ENCODE measurements at places on chromosomes 12 and 14. TPM values are rescaled to one million over a fixed set of nuclear protein-coding genes. Genes with fewer than 3 reads are reported as not detected.

The LRRK2 gene
- polyA plus RNA-seq: 0.22 TPM

GRCh38 chr12:20620261-20620660 lies 74.9 kb upstream of the SLCO1C1 start:
- no peak for DNase-seq

DNA sequence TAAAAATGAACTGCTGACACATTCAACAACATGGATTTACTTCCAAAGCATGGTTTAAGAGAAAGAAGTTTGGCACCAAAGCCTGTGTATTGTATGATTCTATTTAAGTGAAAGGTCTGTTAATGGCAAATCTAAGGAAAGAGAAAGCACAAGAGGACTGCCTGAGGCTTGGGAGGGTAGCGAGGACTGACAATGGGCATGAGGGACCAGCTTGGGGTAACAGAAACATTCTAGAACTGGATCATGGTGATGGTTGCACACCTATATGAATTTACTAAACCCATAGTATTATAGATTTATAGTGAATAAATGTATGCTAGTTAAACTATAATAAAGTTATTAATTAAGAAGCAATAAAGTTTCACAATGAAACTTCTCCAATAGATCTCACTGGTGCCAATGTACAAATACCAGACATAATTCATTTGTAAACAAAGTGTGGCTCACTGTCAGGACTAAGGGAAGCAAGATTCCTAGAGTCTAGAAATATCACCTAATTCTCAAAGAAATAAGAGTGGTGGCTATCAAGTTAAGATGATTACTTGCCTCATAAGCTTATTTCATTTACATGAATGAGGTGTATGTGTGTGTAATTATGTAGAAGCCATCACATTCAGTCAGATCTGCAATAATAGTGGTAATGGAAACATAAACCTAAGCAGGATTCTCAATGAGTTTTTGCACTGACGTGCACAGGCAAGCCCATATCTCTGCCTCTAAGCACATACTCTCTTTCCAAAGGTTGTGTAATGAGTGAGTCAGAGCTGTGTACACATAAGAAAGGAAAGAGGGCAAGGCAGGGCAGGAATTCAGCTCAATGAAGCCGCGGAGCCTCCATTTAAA lies 353.4 kb downstream of the KCNH5 start:
- DNase-seq: peak; percentile 92

DNA sequence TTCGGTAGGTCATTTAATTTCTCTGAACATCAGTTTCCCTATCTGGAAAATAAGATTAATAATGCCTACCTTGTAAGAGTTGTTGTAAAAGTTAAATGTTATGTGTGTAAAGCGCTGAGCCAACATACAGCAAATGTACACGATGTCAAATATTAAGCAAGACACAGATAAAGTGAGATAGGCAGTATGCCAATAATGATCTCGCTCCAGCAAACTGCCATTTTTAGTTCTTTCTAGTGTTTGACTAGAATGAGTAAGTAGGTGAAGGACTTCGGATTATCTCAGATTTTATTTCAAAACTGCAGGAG lies 840 bp downstream of the DHRS7 start:
- peak; percentile 86 for DNase-seq

DNA sequence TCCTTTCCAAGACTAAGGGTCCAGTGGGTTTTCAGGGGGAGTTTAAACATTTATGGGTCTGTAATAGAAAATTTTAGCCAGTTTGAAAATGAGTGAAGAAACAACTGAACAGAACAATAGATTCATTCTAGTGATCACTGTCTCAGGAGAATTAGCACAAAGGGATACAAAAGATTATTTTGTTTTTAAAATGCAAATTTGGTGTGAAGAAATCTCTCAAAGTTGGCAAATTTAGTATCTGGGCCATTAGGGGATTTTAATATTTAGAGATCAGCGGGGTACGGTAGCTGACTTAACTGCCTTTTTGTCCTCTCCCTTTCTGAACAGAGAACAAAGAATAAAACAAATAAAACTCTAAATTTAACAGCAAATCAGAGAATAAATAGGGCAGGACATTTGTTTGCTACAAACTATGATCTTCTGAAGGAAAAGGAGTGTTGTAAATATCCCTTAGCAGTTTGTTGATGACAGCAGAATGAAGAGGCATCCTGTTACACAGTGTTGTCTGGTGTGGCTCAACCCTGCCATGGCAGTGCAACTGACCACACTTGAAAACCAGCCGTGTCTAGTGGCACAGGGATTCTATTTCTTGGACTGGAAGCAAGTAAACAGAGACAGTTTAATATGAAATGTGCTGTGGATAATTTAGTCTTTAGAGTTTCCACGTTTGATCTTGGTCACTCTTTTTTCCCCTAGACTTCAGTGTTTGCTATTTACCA lies 46.3 kb upstream of the LRTM2 start:
- DNase-seq: no peak

DNA sequence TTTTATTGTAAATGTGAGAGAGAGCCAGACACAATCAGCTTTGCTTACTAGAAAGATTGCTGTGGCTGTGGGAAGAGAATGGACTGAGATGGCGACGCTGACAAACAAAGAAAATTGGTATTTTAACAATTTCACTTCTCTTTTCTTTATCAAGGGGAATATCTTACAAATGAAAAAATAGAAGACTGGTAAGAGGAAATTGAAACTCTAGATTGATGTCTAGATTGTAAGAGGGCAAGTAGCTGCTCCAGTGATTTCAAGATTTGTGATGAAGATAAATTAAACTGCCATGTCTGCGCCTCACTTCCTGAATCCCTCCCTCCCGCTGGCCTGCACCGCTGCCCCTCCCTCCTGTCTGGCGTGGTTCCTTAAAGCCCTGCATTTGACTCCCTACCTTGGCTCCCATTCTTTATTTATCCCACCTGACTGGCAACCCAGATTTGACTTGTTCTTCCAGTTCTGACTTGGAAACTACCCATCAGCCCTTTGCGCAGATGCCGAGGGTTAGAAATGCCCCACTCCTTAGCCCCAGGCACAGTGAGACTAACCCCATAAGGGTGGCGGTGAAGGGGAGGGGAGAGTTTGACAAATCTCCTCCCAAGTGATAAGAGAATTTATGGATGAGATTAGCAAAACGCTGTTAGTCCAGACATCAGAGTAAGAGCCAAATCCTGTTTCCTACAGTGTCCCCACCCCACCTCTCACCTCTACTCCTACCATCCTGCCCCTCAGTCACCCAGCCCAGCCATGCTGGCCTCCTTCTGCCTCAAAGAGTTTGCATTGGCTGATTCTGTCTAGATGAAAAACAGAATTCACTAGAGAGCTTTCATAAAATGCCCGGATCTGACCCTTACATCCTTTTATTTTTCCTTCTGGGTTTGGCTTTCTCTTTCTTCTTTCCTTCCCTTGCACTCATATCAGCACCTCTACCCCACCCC lies 125.3 kb upstream of the ATF7IP start:
- no peak for DNase-seq
